ENCODE measurements at places on chromosomes 13 and 19.

- no peak for DNase-seq
Observed at GRCh38 chr13:113126265-113127150, 3.9 kb downstream of the F10 start.

DNA sequence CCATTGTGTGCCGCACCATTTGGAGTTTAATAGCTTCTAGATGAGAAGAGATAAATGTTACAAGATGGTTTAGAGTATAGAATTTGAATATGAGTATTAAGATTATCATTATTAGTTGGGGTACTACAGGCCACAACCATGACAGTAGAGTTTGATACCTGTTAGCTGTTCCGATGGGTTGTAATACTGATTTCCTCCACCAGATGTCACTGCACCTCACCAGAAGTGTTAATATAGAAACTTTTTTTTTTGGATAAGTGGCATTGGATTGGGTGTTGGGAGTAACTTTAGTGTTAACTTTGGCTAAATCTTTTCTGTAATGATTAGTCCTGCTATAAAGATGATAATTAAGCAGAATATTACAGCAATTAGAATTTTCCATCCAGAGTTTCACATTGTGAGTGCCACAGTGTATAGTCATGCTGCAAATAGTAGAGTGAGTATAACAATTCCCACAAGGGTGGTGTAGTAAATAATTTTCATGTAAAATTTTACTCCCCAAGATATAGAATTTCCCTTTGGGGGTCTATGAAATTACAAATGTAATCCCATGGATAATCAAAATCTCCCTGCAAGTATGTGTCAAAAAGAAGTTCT lies 56.3 kb downstream of the PSG3 start:
- DNase-seq: no peak

GRCh38 chr19:28221736-28222135 lies 991.2 kb downstream of the UQCRFS1 start:
- no peak for DNase-seq

DNA sequence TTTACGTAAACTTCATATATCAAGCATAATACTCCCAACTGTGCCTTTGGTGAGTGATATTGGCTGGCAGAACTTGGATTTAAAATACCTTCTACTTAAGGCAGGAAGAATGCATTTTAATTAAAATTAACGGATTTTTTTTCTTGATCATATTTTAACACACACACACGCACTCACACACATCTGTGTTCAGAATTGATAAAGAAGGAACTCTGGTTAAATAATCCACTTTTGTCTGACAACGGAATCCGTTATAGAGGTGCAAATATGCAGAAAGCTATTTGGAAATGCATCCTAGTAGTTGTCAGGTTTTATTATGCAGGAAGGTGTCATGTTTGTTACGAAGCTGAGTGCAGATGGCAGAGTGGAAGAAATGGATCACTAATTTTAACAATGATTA lies 105.5 kb upstream of the ZNF536 start:
- no peak for DNase-seq

DNA sequence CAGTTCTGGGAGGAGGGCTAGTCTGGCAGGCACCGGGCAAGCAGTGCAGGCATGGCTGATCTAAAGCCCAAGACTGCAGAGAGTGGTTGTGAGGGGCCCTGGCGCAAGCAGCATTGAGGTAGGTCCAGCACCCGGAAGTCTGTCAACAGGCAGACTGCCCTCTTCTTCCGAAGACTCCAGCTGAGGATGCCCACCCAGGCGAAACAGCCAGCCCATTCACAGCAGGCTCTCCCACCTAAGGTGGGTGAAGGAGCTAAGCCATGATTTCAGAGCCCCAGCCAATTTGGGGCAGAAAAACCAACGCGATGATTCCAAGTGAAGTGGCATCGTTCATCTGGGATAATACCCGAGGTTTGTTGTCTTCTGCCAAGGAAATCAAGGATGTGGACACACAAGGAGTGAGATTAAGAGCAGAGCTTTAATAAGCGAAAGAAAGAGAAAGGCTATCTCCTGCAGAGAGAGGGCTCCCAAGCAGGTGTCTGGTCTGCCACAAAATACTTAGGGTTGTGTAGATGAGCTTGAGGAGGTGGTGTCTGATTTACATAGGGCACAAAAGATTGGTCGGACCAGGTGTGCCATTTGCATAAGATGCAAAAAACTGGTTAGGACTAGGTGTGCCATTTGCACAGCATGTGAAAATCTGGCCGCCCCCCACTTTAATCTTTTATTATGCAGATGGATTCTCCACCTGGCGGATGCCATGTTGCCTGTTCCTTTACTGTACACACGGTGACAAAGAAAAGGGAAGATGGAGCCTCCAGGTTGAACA lies 22.6 kb downstream of the FAM124A start:
- DNase-seq: no peak

DNA sequence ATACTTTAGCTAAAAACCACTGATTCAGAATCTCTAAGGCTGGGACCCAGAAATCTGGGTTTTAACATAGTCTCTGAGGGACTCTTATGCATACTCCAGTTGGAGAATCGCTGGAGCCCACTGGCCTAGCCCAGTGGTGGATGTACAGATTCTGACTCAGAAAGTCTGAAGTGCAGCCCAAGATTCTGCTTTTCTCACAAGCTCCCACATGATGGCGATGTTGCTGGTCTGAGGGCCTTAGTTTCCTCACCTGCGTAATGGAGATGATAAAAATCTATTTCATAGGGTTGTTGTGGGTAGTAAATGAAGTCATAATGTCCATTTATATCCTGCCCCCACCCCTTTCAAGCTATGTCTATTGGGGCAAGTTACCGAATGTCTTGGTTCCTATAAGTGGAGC lies 7.7 kb upstream of the CDADC1 start:
- DNase-seq: no peak

- DNase-seq: no peak
Observed at GRCh38 chr19:38209671-38210457, 14.2 kb downstream of the DPF1 start.

DNA sequence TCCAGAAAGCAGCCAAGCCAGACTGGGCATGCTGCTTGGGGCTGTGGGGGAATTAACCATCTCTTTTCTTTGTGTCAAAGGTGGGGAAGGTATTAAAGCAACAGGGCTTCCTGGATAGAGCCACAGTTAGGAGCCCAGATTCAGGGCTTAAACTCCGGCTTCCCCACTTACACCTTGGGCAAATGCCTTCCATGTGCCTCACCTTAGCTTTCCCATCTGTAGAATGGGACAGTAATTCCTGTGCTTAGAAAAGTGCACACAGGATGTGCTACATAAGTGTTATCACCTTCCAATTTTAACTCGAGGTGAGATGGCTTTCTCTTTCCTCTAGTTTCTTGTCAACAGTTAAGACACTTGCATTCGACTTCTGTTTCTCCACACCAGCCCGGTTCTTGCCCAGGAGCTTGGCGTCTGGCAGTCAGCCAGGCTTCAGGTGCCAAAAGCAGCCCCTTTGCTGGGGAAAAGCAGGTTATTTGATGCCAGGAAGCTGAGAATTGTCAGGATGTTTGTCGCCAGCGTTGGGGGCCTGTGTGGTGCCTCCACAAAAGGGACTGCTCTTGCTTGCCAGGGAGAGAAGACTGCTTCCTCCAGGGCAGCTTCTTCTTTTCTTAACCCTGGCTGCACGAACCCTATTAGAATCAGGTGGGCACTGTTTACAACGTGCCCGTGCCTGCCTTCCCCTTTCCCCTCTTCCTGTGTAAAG lies 79.2 kb downstream of the SIPA1L3 start:
- DNase-seq: no peak

DNA sequence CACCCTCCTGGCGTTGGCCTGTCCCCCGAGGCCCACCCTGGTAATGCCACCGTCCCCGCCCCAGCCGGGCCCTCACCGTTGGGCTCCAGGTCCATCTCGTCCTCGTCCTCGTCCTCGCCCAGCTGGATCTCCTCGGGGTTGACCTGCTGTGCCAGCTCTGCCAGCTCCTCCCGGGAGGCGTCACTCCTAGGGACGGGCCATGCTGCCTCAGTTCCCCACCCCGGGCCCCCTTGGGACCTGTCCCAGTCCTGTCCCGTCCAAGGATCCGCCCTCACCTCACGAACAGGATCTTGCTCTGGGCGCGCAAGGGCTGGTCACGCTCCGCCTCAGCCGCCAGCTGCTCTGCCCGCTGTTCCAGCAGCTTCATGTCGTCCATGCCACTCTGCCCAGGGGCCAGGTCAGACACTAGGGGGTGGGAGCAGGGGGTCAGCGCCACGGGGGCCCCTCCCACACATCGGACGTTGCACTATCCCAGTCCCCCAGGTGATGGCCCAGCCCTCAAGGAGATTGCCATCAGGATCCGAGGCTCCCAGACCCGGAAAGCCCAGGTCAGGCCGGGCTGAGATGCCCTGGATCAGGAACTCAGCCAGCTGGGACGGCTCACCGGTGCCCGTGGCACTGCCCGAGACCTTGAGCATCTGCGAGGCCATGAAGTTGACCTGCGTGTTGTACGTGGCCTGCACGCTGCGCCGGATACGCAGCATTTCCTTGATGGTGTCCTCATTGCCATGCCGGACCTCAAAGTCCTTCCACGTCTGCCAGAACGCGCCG lies 9.5 kb downstream of the XAB2 start:
- peak; percentile 58 for DNase-seq

DNA sequence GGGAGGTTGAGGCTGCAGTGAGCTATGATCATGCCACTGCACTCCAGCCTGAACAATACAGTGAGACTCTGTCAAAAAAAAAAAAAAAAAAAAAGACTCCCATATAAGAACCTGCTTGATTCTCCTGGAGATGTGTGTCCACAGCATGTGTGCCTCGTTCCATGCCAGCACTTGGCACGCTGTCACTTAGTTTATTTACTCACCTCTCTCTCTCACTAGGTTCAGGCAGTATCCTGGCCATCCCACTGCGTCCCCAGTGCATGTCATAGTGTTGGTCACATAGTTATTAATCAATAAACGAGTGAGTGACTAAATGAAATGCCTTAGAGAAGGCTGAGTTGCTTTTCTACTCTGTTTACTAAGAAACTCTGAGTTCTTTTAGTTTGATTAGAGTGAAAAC lies 79.1 kb upstream of the GPR12 start:
- no peak for DNase-seq

DNA sequence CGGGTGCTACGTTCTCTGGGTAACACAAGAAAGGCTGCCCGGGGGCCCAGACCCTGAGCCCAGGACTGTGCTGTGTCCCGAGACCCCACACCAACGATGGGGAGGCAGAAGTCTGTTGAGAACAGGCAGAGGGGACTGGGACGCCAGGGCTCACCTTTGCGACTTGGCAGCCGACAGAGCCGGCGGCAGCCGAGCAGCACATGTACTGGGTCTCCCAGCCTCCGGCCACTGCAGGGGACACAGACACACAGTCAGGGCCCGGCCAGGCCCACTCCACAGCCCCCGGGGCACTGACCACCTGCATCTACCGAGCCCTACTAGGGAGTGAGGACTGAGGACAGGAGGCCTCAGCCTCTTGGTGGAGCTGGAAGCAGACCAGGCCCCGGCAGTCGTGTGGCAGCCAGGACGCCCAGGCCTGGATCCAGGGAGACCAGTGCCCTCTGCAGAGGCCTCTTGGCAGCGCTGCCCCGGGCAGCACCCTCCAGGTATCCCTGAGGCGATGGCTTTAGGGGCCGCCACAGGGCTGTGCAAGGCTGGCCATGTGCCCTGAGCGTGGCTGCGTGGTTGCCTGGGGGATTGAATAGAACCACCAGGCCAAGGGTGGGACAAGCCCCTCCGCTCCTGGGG lies 5.6 kb upstream of the ATP8B3 start:
- no peak for DNase-seq

DNA sequence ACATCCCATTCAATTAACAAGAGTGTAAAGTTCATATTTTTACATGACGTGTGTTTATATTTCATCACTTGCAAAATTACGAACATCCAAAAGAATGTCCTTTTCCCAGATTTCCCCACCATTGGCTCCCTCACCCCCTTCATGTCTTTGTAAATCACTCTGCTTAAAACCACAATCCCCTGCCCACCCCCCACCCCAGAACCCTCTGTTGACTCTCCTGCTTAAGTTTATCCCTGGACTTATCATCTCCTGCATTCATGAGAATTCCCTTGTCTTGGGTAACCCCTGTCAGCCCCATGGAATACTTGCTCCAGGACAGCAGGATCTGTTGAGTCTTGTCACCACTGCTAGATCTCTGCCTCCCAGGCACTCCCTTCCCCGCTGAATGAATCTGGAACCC lies 109.9 kb downstream of the COL4A1 start:
- DNase-seq: no peak

GRCh38 chr13:72808917-72809500 lies 27.1 kb downstream of the PIBF1 start:
- DNase-seq: no peak

- DNase-seq: no peak
Observed at GRCh38 chr19:13938301-13939064, at the start of gene PODNL1. Gene PODNL1, minus strand, starts transcription at chr19:13938417. Its CDS starts 236 bp downstream, at chr19:13938181.

- no peak for DNase-seq
Observed at GRCh38 chr19:34274827-34275625, 20.7 kb downstream of the GARRE1 start.

DNA sequence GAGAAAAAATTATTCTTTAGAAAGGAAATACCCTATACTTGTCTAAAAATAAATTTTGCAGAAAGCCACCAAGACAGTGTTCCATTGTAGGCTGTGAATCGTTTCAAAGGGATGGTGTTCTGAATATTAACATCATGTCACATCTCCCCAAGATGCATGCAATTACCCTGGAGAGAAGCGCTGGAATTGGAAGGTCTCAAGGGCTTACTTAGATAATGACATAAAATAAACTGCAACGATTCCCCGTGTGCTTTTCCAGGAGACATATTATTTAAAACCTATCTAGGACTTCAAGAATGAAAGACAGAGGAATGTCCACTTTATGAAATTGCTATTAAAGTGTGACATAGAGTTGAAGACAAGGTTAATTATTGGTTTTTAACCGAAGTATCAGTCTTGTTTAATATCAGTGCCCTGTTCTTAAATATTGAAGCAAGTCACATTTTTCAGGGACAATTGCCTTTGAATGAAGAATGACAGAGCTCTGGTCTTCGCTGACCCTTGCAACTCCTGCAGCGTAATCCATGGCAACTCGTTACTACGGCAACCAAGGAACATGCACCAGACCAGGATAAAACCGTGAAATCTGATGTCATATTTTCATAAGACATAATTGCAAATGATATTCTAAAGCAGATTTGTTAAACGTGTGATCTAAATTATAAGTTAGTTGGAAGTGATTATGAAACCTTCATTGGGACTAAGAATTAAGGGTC lies 91.7 kb downstream of the EFNB2 start:
- DNase-seq: no peak

GRCh38 chr19:6654347-6655310 lies 15.3 kb downstream of the TNFSF14 start:
- DNase-seq: no peak

DNA sequence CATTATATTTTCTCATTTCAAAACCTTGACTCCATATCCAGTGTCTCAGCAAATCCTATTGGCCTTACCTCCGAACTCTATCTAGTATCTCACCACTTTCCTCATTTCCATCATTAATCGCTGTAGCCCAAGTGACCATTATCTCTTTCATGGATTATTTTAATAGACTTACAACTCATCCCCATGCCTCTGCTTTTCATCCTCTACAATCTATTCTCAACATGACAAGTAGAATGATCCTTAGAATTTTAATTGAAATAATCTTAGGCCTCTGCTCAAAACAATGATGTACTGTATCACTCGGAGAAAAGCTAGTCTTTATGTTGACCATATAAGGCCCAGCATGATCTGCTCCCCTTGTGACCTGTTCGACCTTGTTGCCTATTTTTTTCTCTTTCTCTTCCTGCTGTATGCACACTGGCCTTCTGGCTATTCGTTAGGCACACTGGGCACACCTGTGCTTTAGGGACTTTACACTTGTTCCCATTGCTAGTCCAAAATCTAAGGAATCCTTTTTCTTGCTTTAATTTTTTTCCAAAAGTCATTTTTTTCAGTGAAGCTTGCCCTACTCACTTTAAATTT lies 21.4 kb downstream of the DNAJC15 start:
- DNase-seq: no peak

All from pancreas (tissue), 10 donors.